ENCODE measurements at places on chromosomes 6 and 20. TPM values are rescaled to one million over a fixed set of nuclear protein-coding genes. Genes with fewer than 3 reads are reported as not detected.

VSTM2L gene
- 2.7 TPM for total RNA-seq

BANF2 gene
- not detected for total RNA-seq

PKHD1 gene
- total RNA-seq: 0.14 TPM

CST3 gene
- total RNA-seq: 104 TPM

AKIRIN2 gene
- 32.9 TPM for total RNA-seq
